ENCODE measurements at places on chromosomes 13 and 19.

- DNase-seq = no peak
These were observed 10.3 kb downstream of the HSH2D start for GRCh38 chr19:16153582-16154336.

DNA sequence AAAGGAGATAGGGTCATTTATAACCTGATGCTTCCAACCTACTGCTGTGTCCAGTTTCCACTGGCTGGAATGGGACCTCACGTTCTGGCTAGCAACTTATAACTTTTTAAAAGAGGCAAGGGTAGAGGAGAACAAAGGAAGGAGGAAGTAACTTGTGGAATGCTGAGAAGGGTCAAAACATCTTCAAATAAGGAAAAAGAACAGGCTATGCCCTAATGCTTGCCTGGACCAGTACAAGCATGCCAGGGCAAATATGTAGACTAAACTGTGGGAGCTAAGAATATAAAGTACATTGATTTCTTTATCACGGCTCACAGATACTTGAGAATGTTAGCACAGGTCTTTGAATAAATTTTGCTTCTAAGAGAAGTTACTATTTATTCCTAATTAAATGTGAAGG, 1.5 kb upstream of the ZNF561 start:
- no peak for DNase-seq

DNA sequence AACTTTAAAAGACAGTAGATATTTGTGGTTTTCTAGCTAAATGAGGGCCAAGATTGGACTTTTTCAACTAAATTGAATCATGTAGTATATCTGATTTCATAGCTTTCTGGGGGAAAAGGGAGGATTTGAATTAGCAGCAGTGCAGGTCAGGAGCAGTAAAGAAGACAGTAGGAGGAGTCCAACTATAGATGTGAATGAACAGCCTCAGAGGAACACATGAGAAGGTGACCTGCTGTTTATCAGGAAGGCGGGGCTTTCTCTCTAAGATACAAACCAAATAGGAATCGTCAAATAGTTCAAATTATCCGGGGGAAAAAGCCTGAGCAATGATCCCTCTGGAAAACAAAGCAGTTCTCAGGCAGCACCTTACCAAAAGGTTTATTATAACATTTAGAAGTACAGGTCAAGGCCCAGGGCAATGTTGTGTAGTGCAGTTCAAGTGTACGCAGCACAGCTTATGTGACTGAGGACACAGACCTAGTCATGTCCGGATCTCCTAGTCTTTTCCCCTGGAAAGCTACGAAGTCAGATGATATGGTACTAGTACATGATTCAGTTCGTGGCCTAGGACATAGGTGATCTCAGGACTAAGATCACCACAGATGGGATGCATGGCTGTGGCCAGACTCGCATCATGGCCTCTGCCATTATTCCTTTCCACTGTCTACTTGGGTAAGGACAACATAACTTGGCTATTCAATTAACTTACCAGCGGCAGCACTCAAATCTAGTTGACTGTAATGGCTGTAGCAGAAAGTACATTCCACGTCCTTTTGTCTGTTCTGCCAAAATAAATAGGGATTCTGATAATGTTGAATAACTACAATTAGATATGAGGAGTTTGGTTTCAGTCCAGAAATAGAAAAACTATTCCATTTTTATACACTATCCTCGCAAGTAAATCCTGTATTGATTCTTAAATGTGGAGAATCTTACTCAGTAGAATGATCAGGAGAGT, 40.3 kb downstream of the MPHOSPH8 start:
- no peak for DNase-seq

- no peak for DNase-seq
These were observed 61.1 kb downstream of the KCNC3 start for GRCh38 chr19:50268041-50268440.

DNA sequence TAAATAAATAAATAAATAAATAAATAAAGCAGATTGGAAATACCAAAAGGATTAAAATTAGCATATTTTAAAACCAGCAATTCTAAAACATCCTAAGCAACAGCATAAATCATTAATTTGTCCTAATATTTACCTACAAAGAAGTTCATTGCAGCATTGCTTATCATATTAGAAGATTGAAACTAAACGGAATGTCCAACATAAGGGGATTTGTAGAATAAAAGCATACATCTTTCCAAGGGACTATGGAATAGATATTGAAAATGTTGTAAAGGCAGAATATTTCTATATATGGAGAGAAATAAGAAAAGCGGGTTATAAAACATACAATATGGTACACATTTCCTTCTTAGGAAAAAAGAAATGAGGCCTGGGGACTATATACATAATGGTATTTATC, 71.1 kb upstream of the RFC3 start:
- no peak for DNase-seq

DNA sequence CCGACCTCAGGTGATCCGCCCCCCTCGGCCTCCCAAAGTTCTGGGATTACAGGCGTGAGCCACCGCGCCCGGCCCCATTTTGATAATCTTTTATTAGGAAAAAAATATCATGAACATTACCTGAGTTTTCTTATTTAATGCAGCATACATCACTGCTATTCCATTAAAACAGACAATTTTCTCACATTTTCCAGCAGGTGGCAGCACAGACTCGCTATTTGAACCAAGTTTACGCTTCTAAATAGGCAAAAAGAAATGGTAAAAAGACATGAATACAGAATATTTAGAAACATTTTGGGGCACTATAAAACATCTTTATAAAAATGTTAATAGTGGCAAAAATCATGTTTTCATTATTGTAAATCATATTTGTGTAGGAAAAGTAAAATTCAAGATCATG, 903.1 kb downstream of the SLITRK6 start:
- no peak for DNase-seq

GRCh38 chr19:43779147-43779819, 1.5 kb downstream of the KCNN4 start:
- DNase-seq = no peak

DNA sequence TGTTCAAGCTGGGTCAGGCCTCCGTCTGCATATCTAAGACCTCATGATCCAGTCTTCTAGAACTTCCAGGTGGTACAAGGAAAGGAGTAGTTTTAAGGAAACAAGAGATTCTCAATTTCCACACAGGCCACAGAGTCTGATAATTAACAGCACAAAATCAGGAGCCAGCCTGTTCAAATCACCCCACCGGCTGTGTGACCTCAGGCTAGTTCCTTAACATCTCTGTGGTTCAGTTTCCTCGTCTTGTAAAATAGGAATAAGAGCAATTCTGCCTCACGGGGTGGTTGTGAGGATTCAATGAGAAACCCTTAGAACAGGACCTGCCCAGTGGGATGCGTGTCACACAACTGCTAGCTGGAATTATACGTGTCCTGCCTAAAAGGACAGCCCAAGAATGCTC, 25.6 kb downstream of the FCGBP start:
- DNase-seq = no peak

GRCh38 chr13:77136902-77137420, 110.0 kb upstream of the FBXL3 start:
- DNase-seq = no peak

GRCh38 chr19:14505488-14506239, 9.7 kb upstream of the GIPC1 start:
- DNase-seq = no peak

DNA sequence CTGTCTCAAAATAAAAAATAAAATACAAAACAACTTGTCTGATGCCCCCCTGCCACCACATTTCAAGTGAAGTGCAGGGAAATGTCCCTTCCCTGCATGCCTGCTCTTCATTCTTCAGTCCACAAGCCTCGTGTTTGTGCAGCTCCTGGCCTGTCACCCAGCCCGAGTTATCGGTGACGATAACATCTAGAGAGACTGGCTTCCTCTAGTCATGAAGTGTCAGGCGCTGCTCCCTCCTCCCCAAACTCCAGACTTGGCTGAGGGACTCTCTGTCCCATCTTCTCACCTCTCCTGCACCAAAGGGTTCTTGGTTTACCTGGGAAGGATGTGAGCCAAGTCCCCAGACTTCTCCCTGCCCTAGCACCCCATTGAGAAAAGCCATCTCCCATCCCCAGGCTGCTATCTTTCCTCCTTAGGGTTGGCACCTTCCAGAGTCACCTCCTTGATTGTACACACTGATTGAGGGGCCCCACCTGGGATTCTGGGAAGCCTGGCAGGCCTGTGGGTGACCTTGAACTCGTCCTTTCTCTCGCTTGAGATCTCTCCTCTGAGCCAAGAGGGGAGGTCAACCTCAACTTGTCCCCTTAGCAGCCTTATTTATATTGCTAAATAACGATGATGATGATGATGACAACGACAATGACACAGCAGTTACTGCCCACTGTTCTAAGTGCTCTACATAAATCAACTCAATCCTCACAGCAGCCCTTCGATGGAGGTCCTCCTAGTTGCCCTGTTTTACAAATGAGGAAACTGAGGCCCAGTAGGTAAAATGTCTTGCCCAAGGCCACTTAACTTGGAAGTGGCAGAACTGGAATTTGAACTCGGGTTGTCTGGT, 13.1 kb upstream of the PLAUR start:
- no peak for DNase-seq

DNA sequence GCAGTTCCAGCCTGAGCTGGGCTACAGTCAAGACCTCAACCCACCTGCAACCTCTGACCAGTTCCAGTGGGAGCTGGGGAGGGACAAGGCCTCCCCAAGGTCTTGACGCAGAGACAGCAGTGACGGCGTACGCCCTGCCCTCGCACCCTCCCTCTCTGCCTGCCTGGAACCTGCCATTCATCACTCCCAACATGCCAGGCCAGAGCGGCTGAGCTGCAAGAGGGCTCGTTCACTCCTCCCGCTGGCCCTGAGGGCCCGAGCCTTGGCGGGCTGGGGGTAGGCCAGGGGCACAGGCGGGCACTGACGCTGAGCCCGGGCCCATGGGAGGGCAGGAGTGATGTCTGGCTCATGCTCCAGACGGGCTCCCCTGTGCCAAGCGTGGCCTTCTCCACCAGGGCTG, 8.2 kb downstream of the NDUFA11 start:
- DNase-seq = no peak

DNA sequence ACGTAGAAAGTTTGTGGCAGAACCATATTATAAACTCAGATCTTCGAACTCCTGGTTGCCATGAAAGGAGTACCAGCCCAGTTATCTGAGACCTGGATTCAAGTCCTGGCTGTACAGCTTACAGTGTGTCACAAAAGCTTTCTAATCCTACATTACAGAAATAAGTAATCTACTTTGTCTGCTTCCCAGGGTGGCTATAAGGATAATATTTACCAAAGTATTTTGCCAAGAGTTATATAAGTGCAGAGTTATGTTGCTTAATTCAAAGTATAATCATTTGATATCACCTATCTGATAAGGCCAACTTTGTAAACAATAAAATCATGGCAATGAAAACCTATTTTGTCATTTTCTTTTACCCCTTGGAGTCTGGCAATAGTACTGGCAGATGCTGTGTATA, 381.6 kb downstream of the NDFIP2 start:
- DNase-seq = no peak

GRCh38 chr19:35320065-35320713, 8.8 kb upstream of the CD22 start:
- no peak for DNase-seq

DNA sequence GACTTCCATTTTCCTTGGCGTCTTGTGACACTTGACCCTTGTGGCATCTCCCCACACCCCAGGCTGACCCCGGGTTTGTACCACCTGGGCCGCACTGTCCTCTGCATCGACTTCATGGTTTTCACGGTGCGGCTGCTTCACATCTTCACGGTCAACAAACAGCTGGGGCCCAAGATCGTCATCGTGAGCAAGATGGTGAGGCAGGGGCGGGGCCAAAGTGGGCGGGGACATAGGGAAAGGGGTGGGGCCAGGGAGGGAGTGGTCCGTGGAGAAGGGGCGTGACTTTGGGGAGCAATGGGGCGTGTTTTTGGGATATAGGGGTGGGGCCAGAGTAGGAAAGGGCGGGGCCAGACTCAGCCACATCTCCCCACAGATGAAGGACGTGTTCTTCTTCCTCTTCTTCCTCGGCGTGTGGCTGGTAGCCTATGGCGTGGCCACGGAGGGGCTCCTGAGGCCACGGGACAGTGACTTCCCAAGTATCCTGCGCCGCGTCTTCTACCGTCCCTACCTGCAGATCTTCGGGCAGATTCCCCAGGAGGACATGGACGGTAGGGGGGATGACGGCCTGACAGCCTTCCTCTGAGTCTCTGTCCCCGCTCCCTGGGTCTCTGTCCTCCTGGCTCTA, 42.8 kb downstream of the TRPM4 start:
- DNase-seq = no peak

DNA sequence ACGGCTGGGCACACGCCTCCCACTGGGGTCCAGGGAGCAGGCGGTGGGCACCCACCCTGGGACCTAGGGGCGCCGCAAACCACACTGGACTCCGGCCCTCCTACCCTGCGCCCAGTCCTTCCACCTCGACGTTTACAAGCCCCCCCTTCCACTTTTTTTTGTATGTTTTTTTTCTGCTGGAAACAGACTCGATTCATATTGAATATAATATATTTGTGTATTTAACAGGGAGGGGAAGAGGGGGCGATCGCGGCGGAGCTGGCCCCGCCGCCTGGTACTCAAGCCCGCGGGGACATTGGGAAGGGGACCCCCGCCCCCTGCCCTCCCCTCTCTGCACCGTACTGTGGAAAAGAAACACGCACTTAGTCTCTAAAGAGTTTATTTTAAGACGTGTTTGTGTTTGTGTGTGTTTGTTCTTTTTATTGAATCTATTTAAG, 1.6 kb downstream of the JUNB start:
- no peak for DNase-seq

DNA sequence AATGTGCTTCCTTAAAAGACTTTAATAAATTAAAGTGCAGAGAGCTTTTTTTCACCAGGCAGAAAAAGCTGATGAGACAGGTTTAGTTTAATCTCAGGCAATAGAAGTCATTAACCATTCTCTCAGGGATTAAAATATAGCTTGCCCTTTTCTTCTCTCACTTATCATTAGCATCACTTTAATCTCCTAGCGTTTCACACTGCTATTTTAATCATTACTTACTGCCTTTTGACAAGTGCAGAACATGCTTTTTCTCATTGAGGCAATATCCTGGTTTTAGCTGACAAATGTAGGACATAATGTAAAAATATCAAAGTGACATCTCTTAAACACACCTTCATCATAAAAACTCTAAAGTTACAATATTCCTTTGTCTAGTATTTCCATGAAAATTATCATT, 94.6 kb downstream of the DACH1 start:
- DNase-seq = no peak

GRCh38 chr13:85529218-85529594, 270.0 kb downstream of the SLITRK6 start:
- DNase-seq = no peak

- DNase-seq = no peak
These were observed 3.3 kb upstream of the SLC15A1 start for GRCh38 chr13:98755729-98756128.

DNA sequence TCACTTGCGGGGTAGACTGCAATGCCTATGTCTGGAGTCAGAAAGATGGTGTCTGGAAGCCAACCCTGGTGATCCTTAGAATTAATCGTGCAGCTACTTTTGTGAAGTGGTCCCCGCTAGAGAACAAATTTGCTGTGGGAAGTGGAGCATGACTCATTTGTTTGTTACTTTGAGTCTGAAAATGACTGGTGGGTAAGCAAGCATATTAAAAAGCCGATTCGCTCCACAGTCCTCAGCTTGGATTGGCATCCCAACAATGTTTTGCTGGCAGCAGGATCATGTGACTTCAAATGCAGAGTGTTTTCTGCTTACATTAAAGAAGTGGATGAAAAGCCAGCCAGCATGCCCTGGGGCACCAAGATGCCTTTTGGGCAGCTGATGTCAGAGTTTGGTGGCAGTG, 9.5 kb upstream of the ERVV-1 start:
- no peak for DNase-seq
